ENCODE measurements at places on chromosomes 6 and 20.

DNA sequence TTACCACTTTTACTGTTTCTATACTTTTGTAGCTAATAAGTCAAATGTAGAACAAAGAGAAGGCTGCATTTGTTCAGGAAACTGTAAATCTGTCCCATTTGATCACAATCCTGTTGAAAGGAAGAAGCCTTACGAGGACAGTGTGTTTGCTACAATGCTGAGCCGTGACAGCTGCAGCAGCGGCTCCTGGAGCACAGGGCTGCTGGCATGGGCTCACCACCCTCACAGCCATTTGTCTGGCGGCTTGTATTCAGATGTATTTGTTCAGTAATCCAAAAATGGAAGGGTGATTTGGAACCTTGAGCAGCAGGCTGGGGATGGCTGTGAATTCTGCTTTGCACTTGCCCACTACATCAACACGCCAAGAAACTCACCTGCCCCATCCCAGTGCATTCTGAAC is 5.7 kb downstream of the TUBB2A start:
- no peak for DNase-seq

GRCh38 chr6:43963203-43963602 is 164.0 kb downstream of the MRPL14 start:
- no peak for DNase-seq

DNA sequence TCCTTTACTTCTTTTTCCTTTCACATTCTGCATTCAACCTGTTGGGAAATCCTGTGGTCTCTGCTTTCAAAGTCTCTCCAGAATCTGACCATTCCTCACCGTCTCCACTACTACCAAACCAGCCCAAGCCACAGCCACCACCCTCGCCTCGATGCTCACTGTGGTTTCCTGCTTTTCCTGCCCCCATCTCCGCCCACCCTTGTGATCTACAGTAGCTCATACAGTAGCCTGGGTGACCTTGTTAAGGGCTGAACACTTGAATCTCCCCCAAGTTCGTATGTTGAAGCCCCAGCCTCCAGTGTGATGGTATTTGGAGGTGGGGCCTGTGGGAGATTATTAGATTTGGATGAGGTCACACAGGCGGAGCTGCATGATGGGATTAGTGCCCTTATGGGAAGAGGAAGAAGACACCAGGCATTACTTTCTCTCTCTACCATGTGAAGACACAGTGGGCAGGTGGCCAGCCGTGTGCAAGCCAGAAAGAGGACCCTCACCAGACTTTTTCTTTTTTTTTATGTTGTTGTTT is 189.0 kb upstream of the UST start:
- DNase-seq: no peak

GRCh38 chr20:609371-609964 is 641 bp downstream of the TCF15 start:
- no peak for DNase-seq

DNA sequence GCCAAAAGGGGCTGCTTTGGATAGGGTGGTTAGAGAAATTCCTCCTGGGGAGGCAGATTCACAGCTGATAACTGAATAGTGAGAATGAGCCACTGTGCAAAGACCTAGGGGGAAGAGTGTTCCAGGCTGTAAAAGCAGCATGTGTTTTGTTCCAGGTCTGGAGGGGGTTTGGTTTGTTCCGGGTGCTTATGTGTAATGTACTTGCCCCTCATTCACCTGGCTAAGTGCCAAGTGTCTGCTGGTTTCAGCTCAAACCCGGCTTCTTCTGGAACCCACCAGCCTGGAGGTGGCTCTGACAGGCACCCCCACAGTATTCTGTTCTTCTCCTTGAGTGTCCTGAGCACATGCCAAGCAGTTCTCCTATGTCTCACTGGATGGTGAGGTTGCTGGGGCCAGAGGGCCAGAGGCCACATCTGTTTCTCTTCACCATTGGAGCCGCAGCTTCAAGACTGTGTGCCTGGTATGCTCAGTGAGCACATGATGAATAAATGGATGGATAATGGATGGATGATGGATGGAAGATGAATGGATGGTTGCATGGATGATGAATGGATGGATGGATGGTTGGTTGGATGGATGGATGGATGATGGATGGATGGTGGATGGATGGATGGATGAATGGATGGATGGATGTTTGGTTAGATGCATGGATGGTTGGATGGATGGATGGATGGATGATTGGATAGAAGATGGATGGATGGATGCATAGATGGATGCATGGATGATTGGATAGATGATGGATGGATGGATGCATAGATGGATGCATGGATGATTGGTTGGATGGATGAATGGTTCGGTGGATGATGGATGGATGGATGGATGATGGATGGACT is 227.6 kb downstream of the BMP7 start:
- DNase-seq: no peak

DNA sequence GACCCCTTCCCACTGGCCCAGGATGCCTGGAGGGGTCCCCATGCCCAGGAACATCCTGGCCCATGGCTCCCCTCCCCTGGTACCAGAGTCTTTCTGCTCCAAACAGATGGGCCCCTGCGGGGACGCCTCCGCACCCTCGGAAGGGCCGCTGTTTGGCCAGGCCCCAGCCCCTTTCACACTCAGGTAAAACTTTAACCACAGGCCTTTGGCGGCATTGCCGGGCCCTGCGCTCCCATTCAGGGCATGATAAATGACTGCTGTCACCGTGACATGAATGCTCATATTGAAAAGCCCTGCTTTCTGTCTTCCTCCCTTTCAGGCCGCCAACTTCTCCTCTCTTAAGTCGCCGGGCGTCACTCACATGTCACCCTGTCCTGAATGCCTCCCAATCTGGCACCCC is 141.5 kb upstream of the TOP1 start:
- no peak for DNase-seq

- no peak for DNase-seq
Measured at GRCh38 chr20:38726804-38727606, 2.7 kb downstream of the SLC32A1 start.

- DNase-seq: no peak
Measured at GRCh38 chr6:144639654-144640053, 354.5 kb downstream of the UTRN start.

Data from thoracic aorta (tissue), 2 donors.